ENCODE measurements at places on chromosomes 7 and 10. TPM values are rescaled to one million over a fixed set of nuclear protein-coding genes. Genes with fewer than 3 reads are reported as not detected.

Gene DDC
- 2.0 TPM for total RNA-seq

Gene FAM200A
- total RNA-seq, result 14.8 TPM

Gene PPP1R3A
- 4.4 TPM for total RNA-seq

Gene ANKRD30A
- not detected for total RNA-seq

Gene EVX1
- 1.1 TPM for total RNA-seq

GRCh38 chr10:13973742-13974141, 357.0 kb downstream of the FRMD4A start:
- DNase-seq, result no peak

- DNase-seq, result no peak
Observed at GRCh38 chr10:81034383-81034782, 496.7 kb downstream of the SH2D4B start.

DNA sequence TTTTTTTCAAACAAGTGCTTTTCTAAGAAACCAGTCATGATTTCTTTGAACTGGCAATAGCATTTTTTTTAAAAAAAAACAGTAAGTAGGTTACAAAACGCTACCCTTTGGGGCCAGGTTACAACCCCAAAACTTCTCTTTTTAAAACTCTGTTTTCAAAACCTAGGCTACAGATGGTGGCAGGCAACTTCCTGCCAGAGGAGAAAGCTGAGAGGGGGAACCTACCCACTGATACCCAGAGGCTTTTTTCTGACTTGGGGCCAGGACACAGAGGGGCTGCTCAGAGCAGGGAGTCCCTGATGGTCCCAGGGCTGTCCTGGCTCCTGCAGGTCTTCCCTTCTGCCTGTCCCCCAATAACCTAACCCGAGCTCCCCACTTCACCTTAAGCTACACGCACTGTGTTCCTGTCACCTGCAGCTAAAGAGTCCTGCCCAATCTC, 6.9 kb downstream of the STN1 start:
- no peak for DNase-seq

DNA sequence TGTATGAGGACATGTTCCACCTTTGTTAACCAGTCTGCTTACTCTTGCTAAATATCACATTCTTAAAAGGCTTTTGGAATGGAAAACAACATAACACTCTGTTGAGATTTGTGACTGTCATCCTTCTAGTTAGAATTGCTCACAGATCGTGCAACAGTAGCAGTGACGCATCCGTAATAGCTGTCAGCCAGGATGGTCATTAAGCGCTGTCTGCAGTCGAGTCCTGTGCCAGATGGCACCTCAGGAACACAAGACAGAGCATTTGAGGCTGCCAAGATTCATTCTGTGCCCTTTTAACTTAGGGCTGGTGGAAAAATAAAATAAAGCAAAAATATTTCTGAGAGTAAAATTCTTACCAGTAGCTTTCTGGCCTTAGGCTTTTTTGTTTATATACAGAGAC, 348.6 kb downstream of the ANKRD7 start:
- no peak for DNase-seq
